Activated naive CD4-positive, alpha-beta T cell treated with anti-CD3 and anti-CD28 coated beads for 36 hours (primary cell): ENCODE measurements at places on chromosomes 1 and 21. TPM values are rescaled to one million over a fixed set of nuclear protein-coding genes. Genes with fewer than 3 reads are reported as not detected.

DNA sequence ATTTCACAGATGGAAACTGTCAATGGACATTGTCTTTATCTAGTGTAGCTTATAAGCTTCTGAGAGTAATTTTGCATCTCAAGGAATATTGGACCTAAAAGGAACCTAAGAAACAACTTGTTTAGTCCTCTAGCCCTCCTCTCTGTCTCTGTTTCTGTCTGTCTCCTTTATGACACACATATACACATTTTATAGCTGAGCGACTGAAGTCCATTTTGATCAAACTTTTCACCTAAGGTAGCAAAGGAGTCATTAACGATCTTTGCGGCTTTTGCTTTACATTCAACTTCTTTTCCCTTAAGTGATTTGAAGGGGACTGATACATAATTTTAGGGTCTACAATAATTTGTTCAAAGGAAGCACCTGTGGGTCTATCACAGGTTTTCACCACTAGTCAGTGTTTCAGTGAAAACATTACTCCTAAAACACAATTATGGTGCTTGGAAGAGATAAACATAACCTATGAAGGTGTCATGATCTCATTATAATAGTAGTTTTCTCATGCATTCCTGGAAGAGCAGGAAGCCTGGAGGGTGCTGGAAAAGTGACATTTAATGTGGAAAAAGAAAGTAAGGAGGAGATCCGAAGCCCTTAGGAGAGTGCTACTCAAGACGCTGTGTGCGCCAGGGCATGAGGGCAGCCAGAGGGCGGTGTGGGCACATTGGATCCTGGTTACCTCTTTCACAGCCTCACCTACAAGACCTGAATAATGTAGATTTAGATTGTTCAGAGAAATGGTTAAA is 248.6 kb downstream of the DNM3 start:
- peak; percentile 83 for DNase-seq

DNA sequence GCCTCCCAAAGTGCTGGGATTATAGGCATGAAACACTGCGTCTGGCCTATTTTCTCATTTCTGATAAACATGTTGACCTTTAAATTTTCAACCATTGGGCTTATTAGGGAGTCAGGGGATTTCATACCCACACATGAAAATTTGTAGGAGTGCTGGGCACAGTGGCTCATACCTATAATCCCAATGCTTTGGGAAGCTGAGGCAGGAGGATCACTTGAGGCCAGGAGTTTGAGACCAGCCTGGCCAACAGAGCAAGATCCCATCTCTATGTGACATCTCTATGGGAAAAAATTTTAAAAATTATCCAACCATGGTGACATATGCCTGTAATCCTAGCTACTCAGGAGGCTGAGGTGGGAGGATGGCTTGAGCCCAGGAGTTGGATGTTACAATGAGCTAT is 10.5 kb upstream of the H3-3A start:
- no peak for DNase-seq

- no peak for DNase-seq
These were observed 44.1 kb downstream of the SMYD3 start for GRCh38 chr1:246462986-246463385.

DNA sequence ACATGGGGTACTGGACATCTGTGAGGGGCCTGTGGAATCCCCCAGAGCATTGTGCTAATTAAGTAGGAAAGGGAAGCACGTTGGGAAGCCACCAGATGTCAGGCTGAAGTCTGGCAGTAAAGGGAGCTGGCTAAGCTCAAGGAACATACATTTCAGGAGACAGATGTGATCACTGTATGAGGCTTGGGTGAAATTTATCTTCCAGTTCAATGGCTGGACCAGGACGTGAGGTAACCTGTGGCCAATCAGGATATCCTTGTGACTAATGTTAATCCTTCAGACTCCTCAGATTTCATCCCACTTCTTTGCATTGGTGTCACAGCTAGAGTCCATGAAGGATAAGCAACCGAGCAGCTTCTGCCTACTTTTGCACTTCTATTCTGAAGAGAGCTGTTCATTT is 110.2 kb upstream of the APP start:
- DNase-seq = no peak

The CCDC30 gene
- 1.4 TPM for total RNA-seq
